Fibroblast of villous mesenchyme (primary cell): ENCODE measurements at places on chromosomes 6 and 20.

DNA sequence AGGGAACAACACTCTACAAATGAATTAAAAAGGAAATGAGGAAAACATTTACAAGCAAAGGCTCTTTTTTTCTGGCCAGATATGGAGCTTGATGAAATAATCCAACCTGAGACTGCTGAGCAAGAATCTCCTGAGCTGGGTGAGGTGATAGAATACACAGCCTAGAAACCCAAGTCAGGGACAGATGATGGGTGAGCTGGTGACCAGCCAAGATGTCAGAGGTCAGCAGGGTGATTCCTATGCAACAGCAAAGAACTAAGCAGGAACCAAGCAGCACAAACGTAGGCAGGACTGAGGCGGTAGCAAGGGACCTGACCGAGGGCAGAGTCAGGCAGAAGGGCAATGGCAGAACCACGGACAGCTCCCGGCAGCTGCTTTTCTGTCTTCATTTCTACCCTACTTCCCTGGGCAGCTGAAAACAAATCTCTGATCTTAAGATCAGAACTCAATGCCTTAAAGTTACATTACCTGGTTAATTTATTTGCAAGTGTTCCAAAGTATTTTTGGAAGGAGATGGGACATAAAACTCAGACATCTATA is 75.1 kb downstream of the CDC40 start:
- peak; percentile 30 for DNase-seq

GRCh38 chr6:56400273-56400672 is 152.9 kb upstream of the COL21A1 start:
- no peak for DNase-seq

GRCh38 chr6:71334768-71335167 is 46.2 kb downstream of the OGFRL1 start:
- DNase-seq = no peak

DNA sequence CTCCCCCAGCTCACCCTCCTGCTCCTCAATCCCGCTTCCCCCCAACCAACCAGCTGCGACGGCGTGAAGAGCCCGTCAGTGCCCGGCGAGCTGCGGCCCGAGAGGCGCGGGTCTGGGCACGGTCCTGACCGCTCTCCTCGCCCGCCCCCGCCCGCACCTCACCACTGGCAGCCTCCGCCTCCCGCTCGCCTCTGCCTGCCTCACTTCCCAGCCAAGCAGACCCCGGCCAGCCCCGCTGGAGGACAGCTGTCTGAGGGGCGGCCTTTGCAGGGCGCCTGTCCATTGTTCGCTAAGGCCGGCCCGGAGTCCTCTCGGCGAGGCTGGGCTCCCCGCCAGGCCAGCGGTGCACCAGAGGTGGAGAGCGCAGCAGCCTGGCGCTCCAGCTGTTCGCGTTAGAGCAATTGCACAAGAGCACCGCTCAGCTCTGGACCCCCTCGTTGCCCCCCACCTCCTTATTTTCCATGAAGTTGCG is 1.3 kb downstream of the SOBP start:
- peak; percentile 33 for DNase-seq

GRCh38 chr6:94099072-94099471 is 679.7 kb upstream of the EPHA7 start:
- DNase-seq = no peak

GRCh38 chr6:141464490-141464889 is 668.2 kb upstream of the GJE1 start:
- DNase-seq = peak; percentile 44

- no peak for DNase-seq
Measured at GRCh38 chr20:36527331-36528125, 13.8 kb upstream of the MYL9 start.

DNA sequence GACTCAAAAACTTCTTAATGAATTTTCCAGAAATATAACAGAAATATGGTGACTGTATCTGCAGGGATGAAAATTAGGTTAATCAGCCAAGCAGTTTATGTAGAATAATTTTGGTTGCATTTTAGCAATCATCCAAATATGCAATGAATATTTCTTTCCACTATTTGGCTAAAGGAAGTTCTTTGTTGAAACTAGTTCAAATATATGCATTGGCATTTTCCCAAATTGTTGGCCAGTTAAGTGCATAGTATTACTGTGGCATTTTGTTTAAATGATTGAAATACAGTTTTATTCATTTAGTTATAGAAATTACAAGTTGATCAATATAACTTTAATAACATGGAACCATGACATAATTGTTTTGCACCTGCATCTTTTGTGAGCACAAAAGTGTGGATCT is 115.5 kb downstream of the DOK5 start:
- no peak for DNase-seq

GRCh38 chr6:127328043-127328609 is 15.3 kb downstream of the ECHDC1 start:
- DNase-seq = no peak

DNA sequence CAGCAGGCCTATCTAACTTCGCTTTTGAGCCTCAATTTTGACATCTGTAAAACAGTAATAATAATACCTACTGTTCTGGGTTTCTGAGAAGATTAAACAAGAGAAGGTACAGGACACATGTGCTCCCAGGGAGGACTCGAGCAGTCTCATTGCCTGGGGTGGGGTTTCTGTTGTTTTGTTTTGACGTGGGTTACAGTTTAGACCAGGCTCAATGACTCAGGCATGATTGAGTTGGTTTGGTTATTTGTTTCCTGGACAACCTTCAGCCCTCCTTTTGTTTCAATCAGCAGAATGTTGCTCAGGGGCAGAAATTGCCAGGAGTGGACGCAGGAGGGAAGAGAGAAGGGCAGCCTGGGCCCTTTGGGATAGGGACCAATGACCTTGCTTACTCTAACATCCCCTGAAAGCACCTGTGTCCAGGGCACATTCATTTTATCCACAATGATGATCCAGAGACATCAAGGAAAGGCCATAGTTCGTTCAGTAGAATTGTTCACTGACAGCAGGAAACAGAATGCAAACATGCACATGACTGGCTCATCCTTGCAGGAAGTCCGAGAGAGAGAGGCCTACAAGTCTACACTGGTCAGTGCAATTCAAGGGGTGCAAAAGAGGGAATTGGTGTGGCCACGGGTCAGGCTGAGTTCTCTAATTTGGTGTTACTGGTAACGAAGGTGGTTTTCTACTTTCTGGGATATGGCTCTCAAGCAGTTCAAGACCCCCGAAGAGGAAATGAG is 74.5 kb upstream of the MRPS10 start:
- DNase-seq = peak; percentile 63

DNA sequence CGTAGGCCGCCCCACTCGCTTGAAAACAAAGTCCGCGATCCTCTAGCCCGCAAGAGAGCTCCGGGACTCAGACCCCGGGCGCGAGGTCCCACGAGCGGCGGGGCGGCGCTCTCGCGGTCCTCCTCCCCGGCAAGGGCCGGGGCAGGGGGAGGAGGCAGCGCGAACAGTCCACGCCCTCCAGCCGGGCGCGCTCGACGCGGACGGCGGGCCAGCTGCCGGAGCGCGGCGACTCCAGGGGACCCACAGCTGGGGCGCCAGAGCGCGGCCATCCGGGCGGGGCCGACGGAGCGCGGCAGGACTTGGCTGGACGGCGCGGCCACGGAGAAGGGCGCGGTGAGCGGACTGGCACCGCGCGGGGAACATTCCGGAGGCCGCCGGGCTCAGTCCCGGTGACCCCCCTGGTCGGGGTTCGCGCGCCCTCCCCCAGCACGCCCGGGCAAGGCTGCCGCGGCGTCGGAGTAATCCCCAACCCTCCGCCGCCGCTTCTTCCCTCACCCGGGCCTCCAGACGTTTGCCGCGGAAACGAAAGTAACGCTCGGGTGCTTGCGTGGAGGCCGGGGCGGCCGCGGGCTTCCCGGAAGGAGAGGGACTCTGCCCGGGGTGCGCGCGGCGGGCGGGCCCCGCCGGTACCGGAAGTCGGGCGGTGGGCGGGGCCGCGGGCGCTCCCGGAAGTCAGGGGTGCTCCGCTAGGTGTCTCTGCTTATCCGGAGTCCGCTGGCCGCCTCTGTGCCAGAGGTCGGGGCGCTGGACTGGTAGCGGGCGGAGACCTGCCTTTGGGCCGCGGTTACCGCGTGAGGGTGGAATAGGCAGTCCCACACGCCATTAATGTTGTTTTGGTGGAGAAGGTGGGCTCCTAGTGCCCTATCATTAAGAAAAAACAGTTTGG is at the start of gene RIPK1:
RIPK1 (plus strand) TSS at position 166 of the 886 bp plus-strand sequence. CDS start 8,330 bp downstream, outside the sequence.
- DNase-seq = peak; percentile 94

GRCh38 chr20:45410887-45411286 is 2.8 kb downstream of the DBNDD2 start:
- no peak for DNase-seq
